ENCODE measurements at places on chromosomes 4 and X.
A peak's percentile ranks its signal among the peaks of the same experiment; 100 is the strongest.

DNA sequence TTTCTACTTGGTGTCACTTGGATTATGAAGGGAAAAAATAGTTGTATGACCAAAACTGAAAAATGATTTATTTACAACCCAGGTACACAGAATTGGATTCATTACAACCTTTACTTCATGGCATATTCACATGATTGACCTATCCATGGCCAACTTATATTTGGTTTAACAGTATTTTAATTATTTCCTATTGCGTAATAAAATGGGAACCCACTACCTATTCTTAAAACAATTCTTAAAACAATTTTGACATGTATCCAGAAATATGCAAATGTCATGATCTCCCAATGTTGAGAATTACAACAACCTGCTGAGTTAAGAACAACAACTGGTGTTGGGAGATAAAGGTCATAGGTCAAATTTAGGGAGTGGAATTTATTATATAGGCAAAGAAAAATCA, 54.8 kb upstream of the DDX53 start:
- no peak for DNase-seq

DNA sequence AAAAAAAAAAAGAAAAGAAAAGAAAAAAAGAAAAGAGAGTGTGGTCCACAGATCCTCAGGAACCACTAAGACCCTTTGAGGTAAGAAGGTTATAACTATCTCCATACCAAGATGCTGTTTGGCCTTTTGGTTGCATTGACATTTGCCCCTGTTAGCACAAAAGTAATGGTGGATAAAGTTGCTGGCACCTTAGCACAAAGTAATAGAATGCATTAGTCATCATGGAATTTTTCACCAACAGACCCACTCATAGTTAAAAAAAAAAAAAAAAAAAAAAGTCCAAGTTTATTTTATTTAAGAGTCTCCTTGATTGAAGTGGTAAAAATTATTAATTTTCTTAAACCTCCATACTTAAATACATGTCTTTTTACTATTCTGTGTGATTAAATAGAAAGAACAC, 78.4 kb upstream of the RBPJ start:
- DNase-seq, result no peak

DNA sequence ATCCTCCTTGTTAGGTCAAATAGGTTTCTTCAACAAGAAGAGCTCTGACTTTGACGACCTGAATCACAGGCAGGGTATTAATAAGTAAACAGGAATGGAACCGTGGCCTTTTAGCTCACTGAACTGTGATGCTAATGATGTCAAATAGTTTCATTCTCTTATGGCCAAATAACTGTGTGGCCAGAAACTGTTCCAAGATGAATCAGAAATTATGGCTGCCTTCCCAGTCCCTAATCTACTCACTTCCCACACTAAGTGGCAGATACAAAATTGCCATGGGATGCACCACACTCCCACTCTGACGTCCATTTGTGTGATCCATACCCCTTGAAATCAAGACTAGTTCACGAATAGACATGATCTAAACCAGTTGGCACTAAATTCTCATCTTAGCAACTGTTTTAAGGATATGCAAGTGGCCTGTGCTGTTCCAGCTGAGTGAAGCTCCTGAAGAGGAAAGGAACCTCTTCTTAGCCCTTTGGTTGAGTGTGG, 455.4 kb downstream of the IL15 start:
- no peak for DNase-seq

DNA sequence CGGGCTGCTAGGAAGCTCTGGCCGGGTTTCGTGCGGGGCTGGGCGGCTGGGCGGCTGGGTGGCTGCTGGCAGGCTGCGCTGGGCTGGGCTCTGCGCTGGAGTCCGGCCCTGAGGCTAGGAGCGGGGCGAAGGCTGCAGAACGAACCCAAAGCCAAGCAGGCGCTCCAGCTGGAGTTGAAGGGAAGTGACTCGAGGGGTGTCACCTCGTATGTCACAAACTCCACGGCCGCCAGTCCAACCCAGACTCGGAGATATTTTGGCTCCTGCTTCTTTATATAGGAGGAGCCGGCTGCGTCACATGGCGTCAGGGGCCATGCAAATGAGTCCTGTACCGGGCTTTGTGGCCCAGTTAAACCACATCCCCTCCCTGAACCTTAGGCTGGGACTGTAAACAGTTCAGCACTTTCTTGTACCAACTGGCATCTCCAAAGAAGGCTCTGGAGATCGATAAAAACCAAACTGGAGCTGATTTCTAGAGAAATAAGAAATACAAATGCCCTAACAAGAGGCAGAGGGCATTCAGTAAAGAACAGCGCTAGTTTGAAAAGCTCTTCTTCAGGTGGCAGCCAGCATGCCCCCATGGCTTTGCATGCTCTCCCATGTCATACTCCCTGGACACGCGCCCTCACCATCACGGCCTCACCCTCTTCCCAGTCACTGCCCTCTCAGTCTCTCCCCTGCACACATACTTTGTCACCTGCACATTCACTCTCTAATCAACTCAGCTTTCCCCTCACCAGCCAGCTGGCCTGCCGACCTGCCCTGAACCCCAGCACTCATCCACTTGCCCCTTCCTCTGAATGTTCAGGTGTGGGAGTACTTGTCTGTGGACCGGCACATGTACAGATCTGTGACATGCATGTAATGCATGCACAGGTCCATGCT, 58.5 kb downstream of the TSC22D3 start:
- DNase-seq, result peak; percentile 96

DNA sequence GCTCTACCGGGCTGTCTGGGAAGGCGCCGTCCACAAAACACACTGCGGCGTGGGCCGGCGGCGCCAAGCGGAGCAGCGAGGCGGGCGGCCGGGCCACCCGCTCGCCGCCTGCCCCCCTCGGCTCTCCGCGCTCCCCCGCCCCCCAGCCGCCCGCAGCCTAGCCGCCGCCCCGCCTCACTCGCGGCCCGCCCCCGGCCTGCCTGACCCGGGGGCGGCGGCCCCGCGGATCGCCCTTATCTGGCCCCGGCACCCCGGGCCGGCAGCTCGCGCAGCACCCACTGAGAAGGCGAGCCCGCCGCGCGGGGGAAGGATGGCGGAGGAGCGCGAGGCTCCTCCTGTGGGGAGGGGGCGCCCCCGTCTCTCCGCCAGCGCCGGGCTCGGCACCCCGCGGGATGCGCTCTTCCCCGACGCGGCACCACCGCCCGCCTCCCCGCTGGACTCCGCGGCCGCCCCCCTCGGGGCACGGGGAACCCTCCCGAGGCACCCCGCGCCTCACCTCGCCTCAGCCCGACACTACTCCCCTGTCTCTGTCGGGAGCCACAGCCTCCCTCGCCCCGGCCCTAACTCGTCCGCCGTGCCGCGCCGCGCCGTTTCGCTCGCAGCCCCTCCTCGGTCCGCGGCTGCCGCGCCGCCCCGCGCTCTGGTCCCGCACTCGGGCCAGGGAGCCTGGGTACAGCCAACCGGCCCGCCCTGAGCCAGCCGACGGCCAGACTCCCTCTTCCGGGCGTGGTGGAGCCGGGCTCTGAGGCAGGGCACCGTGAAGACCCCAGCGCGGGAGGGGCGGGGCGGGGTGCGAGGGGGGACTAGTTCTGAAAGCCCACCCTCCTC, 566 bp downstream of the ATP11C start:
- peak; percentile 55 for DNase-seq

GRCh38 chrX:45766981-45767501, 566.4 kb upstream of the DIPK2B start:
- DNase-seq, result peak; percentile 63

DNA sequence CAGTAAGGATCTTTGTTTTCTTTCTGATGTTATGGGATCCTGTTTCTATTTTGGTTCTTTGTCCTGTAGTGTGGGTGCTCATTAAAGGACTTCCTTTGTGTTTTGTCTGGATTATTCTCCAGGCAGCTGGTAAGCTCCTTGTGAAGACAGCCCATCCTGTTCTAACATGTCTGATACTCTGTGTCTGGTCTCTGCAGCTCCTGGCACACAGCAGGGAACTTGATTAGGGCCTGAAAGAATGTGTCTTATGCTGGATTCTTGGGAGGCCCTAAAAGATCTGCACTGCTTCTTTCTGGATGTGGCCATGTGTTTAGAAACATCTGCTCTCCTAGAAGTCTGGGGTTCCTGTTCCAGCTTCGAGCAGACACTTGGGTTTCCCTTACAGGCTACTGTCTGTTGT, 38.1 kb upstream of the ATXN3L start:
- no peak for DNase-seq

DNA sequence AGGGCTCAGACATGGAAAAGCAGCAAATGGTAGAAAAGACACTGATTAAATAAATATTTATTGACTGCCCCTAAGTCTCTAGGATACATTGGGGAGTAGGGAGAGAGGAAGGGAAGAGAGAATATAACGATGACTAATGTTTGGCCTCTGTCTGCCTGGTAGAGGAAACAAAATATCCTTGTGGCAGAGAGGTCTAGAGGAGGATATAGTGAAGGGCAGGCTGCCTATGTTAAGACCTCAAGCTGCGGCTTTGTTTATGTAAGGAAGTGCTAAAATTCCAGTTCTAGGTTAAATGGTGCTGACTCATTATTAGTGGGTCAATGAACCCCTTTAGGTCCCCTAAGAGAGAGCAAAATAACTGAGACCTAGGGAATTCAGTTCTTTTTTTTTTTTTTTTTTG, 427.3 kb upstream of the FTHL17 start:
- DNase-seq, result no peak

DNA sequence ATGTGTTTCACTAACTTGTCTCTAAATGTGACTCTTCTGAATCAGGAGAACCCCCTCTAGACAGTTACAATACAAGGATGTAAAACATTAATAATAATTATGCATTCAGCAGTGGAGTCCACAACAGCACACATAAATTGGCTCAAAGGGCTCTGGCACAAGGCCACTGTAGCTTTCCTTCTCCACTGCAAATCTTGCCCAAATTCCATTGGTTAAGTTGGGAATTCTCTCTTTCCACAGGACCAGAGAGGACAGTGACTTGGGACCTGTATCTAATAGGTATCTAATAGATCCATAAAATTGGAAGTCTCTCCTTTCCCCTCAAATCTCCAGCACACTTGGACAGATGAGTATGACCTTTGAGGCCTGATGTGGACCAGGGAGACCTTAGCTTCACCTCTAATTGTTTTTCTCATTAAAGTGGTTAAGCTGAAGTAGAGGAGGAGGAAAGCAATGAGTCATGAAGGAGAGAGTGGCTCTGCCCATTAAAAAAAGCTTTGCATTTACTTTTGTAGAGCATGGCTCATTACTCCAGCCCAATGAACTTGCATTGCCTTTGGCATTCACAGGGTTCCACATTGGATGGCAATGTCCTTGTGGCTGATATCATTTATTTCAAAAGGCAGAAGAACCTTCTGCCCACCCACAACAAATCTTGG, 72.3 kb upstream of the SH3RF1 start:
- DNase-seq, result no peak

- DNase-seq, result no peak
Observed at GRCh38 chrX:147228153-147228552, 413.6 kb upstream of the CXorf51A start.

DNA sequence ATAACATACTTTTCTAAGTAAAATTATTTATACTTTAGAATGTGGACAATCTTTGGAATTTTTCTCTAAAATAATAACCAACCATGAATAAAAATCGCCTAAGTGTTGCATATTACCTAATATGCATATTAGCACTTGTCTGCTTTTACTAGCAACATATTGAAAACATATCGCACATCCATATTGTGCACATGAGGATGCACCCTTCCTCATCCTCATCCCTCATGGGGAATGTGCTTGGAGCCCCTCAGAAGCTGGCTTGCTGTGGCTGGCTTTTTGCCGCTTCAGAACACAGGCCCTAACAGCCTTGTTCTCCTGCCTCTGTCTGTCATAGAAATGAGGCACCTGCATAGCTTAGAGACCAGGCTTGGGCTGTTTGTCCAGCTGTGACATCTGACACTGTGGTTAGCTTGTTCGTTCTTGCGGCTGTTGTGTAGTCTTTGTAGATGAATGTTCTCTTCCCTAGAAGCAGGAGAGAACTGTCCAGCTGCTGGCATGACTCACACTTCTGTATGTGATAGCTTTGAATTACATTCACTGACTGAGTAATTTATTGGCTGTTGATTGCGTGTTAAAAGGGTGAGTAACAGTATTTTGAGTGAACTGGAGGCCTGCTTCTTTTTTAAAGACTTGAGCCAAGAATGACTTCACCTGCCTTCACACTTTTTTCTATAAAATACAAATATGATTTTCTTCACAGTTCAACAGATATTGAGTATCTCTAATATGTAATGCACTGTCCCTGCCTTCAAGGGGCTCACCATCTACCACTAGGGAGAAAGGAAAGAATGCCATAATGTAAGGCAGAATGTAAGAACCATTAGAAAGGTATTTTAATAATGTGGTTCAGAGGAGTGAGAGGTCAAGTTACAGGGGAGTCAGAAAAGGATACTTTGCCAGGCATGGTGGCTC, 81.9 kb downstream of the HMGB2 start:
- no peak for DNase-seq

DNA sequence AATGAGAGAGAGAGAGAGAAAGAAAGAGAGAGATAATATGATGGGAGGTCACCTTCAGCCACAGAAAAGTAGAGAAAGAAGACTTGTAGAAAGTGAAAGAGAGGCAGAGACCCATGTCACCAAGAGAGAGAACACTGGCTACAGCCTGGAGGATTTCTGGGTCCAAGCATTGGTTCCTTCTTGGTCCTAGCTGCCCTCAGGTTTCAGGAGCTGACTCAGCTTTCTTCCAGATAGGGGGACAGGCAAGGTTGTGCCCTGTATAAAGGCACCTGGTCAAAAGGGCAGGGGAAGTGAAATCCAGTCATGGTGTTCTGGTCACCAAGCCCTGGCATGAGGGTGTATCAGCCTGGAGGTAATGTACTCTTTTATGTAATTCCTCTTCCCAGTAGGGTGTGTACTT, 47.5 kb upstream of the XK start:
- no peak for DNase-seq

- no peak for DNase-seq
Observed at GRCh38 chr4:70619288-70619687, 9.3 kb upstream of the ENAM start.

DNA sequence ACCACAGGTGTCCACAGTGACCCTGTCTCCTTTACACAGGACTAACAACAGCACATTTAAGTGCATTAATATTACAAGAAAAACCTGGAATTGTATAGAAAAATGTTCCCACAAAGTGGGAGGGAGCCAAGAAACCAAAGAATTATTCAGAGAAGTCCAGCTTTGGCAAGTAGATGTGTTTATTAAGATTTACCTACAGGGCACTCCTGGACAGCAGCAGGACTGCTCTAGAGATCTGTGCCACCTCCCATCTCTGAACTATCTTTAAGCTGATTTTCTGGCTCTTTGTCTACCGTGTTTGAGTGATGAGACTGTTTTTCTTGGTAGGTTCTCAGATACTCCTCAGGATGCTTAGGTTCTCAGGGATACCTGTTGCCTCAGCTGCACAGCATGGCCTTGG, 38.3 kb upstream of the HPSE start:
- DNase-seq, result no peak

- peak; percentile 31 for DNase-seq
Observed at GRCh38 chr4:168509786-168510185, 12.9 kb downstream of the PALLD start.

Data from CD4-positive, alpha-beta T cell treated with Interleukin-21 for 1 hour (primary cell).